ENCODE measurements at places on chromosomes 7 and 10.

GRCh38 chr7:4286351-4286750 is 395.7 kb upstream of the FOXK1 start:
- no peak for DNase-seq

DNA sequence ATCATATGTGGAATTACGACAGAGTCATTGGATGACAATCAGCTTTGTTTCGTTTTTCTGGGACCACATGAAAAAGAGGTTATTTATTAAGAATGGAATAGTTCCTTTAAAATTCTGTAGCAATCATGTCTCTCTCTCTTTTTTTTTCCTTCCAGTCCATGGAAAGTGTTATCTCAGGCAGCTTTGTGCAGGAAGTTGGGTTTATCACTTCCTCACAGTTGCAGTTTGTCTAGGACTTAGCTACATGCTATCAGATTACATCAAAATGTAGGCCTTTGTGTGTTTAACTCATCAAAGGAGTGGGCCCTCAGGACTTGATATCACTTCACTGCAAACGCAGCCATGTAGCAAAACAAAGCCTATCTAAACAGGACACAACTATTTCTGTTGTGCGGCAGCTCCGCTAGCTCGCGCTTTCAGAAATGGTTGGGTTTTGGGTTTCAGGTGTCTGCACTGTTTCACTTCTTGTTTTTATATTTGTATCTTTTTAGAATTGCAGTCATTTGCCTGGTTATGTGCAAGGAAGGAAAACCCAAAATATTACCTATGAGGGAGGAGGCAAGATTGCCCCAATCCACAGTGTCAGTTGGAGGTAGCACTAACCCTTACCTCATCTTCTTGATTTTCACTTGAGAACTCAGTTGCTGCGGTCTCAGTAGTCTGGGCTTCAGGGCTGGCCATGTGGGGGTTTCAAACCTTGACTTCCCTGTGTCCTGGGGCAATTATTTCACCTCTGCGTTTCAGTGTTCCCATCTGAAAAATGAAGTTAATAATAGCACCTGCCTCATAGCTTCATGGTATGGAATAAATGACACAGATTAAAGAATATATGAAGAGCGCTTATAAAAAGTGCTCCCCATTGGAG is 66.7 kb downstream of the HHEX start:
- DNase-seq, result no peak

- DNase-seq, result no peak
Observed at GRCh38 chr10:6694447-6695140, 114.5 kb upstream of the PRKCQ start.

GRCh38 chr7:112873831-112874553 is 83.8 kb upstream of the TMEM168 start:
- no peak for DNase-seq

DNA sequence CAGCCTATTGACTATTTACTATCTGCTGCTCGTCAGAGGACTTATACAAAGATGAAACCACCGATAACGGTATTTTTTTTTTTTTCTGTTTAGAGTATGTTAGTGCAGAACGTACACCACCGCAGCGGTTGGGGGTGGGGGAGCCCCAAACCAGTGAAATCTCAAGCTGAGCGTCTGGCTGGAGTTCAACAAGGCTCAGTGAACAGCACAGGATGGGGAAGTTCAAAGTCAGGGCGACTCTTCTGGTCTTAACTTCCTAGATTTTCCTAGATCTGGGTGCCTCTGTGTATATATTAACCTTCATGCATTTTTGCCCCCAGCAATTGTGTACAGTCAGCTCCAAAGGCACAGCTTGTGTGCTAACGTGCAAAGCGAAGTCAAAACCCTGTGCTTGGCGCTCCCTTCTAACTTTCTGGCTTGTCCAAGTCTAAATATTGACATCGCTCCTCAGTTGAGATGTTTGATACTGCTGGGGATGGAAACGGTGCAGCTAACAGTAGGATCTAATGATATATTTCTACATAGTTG is 1.1 kb downstream of the RHOBTB1 start:
- no peak for DNase-seq

DNA sequence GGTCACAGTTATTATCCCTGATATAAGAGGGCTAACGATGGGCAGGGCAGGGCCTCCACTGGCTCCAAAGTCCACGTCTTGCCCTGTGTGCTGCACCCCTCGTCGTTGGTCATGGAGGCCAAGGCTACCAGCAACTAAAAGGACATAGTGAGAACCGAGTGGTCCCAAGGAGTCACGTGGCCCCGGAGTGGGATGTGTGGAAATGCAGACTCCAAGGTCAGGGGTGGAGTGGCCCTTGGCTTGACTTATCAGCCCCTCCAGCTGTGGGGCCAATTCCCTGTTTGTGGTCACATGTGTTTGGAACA is 30.7 kb downstream of the BTBD16 start:
- no peak for DNase-seq

DNA sequence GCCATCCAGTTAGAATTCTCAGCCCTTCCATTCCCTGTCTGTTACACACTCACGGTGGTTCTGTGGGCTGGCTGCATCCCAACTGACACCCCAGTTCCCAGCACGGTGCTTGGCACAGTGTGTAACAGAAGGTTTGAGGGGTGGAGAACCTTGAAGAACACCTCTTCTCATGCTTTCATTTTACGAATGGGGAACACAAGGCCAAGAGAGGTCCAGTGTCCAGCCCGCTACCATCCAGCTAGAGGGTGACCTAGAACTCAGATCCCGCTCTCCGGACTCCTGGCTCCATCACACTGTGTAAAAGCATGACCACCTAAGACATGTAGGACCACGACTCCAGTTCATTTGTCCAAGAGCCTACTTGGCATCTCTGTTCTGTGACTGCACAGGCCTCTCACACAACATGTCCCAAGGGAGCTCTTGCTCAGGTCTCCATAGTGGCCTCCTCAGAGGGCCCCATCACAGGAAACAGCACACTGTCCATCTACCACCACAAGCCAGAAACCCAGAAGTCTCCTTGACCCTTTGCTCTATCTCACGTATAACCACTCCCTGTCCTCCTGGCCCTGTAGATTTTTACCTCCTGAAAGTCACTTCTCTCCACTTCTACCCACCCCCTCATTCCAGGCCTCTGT is 2.8 kb upstream of the CDH23 start:
- no peak for DNase-seq

DNA sequence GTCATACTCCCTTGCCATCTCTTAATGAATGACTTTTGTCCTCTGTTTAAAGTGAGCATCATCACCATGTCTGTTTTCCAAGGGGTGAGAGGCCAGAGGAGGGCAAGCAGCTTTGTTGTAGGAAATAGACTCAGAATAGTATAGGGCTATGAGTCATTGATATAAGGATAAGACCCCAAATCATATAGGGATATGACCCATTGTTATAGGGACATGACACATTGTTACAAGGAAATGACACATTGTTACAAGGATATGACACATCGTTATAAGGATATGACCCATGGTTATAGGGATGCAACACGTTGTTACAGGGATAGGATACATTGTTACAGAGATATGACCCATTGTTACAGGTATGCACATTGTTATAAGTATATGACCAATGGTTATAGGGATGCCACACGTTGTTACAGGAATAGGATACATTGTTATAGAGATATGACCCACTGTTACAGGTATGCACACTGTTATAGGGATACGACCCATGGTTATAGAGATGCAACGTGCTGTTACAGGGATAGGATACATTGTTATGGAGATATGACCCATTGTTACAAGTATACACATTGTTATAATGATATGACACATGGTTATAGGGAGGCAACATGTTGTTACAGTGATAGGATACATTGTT is 311.1 kb upstream of the ADARB2 start:
- no peak for DNase-seq

- no peak for DNase-seq
Observed at GRCh38 chr10:68578974-68579373, 18.8 kb downstream of the TET1 start.

DNA sequence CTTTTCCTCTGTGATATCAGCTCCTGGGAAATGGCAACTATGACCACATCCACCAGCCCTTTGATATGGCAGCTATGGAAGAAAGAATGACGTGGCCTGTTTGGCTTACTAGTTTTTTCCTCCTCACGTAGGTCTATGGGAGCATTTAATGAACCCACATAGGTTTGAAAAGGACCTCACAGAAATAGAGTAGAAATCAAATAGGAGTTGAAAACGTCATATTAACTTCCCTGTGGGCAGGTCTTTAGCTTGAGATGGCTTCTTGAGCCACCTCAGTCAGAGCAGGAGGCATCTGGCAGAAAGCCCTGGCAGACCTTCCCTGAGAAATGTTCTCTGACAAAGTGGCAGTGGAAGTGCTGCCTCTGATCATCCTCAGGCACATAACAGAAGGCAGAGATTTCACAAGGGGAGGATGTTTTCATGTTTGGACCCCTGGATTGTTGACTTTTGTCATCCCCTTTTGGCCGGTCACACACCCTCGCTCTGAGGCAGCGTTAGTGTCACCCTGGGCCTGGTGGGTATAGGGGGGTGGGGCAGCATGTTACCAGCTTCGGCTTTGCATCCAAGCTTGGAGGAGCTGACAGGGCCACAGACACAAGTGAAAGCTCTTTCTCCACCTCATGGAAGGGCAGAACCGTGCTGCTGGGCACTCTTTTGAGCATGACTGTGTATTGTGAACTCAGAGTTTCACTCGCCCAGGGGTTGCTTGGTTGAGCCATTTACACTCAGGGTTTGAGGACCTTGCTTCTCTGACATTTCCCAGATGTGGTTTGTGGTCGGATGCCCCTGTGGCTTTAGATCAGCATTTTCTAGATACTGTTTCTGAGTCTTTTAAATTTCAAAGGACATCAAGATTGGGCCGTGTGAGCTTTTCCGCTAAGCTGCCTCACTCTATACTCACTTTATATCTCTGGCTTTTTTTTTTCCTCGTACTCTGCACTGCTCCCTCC is 184.2 kb downstream of the STK31 start:
- no peak for DNase-seq

GRCh38 chr10:96288151-96288621 is 16.0 kb upstream of the DNTT start:
- no peak for DNase-seq

DNA sequence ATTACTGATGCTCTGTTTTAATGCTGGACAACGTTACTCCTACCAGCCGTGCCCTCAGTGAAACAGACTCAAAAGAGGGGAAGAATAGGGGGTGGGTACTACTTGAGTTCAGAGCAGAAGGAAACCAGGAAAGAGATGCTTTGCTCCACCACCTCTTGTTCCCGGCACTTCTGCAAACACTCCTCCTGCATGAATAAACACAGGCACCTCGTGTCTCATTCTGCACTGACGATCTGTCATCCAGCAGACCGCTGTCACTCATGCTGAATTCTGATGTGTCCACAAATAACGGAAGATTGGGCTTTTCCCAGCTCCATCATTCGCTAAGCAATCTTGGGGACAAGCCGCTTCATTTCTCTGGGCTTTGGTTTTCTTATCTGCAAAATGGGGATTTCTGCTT is 26.7 kb downstream of the YWHAG start:
- no peak for DNase-seq

DNA sequence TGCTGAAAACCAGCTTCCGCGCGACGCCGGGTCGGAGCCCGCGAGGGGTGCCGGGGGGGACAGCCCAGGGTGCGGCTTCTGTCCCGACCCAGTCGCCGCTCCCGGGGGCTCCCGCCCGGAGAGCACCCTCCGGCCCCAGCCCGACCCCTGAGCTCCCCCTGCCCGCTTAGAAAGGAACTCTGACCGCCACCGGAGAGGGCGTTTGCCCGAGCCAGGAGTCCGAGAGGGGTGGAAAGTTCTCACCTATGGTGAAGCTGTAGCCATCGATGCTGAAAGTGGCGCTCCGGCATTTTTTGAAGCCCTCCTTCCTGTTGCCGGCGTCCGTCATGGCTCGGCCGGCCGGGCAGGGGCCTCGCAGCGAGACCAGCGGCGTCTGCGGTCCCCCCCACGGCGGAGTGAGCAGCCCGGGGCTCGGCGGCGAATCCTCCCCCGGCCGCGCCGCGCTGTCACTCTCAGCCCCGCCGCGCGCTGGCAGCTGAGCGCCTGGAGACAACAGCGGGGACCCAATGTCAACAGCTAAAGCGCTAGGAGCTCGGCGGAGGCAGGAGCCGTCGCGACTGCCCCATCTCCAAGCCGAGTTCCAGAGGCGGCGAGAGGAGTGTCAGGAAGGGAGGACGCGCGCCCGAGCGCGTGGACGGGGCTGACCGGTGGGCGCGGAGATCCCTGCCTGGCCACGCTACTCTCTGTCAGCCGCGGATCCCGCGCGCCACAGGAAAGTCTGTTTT is 191.6 kb downstream of the LSM5 start:
- no peak for DNase-seq

DNA sequence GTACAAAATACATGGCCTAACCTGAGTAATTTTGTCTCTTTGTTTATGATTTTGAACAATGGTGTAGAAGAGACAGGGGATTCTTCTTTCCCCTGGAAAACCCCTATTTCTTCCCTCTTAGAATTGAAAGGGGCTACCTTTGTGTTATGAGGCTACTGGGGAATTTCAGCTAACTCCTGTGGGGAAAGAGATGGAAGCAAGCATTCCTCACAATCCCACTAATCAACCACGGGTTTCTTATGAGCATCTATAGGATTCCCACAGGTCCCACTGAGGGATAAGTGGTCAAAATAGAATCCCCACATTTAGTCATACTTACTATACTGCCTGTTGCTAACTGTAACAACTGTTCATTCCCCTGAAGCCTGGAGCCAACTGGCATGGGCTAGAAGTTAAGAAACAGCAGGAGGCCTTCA is 32.2 kb upstream of the ITGB8 start:
- no peak for DNase-seq

- no peak for DNase-seq
Observed at GRCh38 chr7:135672560-135673359, 10.4 kb downstream of the STMP1 start.

DNA sequence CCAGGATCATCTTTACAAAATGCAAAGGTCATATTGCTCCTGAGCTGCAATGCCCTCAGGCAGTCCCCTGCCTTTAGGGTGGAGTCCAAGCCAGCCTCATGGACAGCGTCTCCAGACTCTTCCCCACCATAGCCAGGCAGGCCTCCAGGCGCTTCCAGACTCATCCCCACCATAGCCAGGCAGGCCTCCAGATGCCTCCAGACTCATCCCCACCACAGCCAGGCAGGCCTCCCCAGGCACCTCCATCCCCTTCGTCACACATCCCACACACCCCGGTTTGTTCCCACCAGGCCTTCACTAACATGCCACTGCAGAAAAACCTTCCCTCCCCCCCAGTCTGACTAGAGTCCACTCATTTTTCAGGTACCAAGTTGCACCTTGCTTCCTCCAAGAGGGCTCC is 70.1 kb downstream of the PTPRN2 start:
- no peak for DNase-seq

DNA sequence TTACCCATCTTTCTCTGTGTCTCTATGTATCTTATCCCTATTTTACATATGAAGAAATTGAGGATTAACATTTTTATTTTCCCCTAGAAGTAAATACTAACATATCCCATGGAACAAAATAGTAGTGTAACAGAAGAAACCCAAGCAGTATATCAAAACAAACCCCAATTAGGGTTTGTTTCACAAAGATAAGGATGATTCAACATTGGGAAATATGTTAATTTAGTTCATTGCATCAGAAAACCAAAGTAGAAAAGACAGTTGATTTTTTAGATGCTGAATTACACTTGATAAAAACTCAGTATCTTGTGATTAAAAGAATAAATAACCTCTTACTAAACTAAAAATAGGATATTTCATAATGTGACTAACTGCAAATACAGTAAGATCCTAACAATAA is 87.8 kb downstream of the GLCCI1 start:
- DNase-seq, result no peak

All from stimulated activated CD8-positive, alpha-beta memory T cell treated with anti-CD3 and anti-CD28 coated beads, Interleukin-7, amount 100 ng/mL, for 1 hour (primary cell).